Left hindlimb (tissue), 1 donor: ENCODE measurements at places on chromosomes 3 and 15.

DNA sequence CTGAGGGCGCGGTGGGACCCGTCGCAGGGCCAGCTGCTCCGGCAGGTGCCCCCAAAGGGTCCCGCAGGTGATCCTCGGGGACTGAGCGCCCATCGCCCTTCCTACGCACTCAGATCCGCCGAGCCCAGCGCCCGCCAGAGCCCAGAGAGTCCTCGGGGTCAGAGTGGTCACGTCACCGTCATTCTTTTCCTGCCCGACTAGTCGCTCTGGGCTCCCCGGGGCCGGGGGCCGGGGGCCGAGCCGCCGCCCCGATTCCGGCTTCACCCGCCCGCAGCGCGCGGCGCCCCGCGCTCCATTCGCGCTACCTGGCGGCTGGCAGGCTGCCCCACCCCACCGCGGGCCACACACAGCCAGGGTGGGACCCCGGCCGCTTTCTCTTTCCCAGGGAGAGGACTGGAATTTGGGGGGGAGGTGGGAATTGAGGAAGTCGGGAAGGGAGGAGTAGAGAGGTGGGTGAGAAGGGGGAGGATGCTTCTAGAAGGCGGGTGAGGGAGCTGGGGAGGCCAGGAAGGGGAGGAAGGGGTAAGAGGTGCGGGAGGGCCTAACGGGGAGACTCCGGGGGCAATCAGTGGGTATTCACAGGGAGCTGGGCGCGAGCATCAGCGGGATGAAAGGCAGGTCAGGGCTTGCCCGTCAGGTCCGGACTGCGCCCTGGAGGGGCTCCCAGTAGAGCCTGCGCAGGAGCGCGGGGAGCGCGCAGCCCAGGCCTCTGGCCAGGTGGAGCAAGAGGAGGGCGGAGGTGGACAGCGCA is 36.1 kb upstream of the EPHB3 start:
- no peak for DNase-seq

- DNase-seq = peak; percentile 97
These were observed at the start of gene APPL1 for GRCh38 chr3:57227204-57227929. APPL1 (plus strand) TSS chr3:57227729; CDS start chr3:57227884, 155 bp downstream.

- no peak for DNase-seq
These were observed 115.6 kb downstream of the ADAMTSL3 start for GRCh38 chr15:83769411-83769999.

DNA sequence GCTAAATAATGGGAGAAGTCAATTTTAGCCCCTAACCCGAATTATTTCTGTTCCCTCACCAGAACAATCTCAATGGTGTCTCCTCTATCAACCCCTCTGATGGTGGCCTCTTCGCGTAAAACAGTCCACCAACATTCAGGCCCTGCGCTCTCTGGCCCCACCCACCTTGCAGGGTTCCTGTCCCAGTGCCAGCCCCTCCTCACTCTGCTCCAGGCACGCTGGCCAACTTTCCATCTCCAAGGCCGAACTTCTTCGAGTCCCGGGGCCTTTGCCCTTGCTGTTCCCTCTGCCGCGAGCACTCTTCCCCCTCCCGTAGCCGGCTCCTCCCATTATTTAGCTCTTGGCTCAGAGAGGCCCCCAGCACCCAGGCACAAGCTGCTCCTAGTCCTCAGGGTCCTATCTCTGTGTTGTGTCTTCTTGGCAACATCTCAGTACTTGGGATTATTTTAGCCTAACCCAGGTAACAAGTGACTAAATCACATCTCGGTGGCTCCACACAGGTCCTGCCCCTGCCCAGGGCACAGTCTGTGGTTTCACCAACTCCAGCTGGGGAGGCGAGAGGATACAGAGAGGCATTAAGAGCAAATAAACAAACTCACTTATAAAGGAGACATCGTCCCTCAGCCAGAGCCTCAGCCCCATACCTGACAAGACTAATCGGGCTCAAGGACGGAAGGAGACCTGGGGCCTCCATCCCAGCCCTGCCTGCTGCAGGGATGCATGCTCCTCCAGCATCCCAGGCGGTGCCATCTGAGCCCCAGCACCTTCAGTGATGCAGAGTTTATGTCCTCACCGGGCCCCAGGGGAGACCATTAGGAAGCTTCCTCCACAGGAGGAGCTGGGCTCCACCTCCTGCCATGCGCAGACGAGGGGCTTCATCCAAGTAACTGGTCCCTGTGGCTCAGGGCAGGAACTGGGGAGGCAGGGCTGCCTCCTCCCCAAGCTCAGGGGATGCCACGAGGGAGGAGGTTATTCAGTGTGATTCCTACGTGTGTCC is 19.7 kb upstream of the IQSEC1 start:
- DNase-seq = no peak

- no peak for DNase-seq
These were observed 33.2 kb upstream of the NR2C2 start for GRCh38 chr3:14913926-14914778.

DNA sequence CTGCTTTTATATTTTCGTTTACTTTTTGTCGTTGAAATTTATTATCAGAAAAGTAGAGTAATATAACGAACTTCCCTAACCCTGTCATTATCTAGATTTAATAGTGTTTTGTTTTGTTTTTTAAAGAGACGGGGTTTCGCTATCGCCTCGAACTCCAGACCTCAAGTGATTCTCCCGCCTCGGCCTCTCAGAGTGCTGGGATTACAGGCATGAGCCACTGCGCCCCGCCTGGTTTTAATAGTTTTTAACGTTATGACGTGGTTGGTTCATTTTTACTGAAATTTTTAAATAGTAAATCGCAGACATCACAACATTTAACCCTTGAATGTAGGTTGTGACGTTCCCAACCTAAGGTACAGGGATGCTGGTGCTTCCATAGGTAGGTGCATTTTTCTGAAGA is 1.0 kb downstream of the NGRN start:
- no peak for DNase-seq

GRCh38 chr3:57652203-57652602 is 40.7 kb downstream of the DENND6A start:
- DNase-seq = no peak

GRCh38 chr3:58963928-58964503 is 85.8 kb downstream of the CFAP20DC start:
- DNase-seq = no peak

DNA sequence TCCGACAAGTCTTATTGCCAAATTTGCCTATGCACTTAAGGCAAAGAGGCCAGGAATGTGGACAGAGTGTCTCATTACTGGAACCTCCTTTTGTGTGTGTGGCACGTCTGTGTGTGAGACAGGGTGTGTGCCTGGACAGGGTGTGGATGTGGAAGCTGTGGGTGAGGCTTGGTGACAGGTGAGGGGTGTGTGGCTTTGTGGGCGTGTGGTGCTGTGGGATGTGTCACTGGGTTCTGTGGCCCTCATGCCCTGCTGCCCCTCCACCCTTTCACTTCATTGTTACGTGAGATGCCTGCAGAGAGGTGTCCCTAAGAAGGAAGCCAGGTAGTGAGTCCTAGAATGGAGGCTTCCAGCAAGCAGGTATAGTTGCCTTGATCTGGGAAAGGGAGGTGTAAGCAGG is 244.0 kb upstream of the CHRNA7 start:
- no peak for DNase-seq

DNA sequence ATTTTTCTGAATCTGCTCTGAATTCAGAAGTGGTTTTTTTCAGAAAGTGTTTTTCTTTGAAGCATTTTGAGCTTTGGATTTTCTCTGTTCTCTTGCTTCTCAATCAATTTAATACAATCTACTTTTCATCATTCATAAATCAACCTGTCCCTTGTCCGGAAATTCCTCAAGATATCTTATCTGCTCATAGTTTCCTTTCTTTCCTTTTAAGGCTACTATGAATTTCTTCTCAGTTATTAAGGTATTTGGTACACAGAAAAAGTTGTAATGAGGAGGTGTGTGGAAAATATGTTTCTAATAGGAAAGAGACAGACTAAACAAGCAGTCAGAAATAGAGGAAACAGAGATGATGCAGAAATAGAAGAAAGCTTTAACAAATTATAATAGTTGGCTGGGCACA is 14.4 kb downstream of the CGGBP1 start:
- DNase-seq = no peak

- DNase-seq = no peak
These were observed 80.4 kb upstream of the SLC6A6 start for GRCh38 chr3:14322001-14322400.

DNA sequence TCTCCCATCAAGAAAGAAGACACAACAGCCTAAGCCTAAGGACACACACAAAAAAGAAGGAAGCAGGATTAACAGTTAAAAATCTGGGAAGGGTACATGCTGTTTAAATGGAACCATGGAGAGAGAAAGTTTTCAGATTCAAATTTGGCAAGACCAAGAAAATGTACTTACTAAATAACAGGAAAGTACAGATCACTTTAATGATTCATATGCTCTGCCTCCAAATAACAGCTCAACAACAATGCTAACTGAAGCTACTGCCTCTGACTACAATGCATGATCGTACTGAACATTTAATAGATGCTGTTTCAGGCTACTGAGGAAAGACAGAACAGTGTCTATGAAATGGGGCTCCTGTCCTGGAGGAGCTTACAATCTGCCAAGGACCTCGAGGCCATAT is 8.4 kb upstream of the NMB start:
- no peak for DNase-seq

DNA sequence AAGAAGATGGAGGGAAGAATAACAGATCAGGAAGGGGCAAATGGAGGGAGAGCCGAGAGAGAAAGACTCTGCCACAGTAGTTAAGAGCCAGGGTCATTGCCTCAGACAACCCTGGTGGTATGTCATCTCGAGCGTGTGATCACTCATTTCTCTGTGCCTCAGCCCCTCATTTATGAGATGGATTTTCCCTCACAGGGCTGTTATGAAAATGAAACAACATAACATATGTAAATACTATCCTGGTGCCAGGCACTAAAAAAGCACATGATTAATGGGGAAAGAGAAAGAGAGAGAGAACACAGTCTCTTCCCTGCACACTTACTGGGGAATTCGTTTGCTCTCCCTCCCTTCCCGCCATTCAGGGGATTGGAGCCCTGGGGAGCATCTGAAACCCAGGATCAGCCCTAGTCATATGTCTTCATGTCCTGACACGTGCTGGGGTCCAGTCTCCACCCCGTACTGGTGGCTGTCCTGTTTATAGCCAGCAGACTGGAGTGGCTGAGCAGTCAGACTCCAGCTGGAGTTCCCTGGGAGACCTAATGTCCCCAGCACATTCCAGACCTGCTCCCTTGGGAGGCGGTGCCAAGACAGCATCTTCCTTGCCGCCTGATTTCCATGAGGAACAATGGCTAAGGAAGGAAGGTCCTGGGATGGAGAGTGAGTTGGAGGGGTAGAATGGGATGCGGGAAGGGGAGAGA is 14.7 kb upstream of the AMOTL2 start:
- no peak for DNase-seq

- no peak for DNase-seq
These were observed 112.9 kb downstream of the CORO2B start for GRCh38 chr15:68691705-68692104.

DNA sequence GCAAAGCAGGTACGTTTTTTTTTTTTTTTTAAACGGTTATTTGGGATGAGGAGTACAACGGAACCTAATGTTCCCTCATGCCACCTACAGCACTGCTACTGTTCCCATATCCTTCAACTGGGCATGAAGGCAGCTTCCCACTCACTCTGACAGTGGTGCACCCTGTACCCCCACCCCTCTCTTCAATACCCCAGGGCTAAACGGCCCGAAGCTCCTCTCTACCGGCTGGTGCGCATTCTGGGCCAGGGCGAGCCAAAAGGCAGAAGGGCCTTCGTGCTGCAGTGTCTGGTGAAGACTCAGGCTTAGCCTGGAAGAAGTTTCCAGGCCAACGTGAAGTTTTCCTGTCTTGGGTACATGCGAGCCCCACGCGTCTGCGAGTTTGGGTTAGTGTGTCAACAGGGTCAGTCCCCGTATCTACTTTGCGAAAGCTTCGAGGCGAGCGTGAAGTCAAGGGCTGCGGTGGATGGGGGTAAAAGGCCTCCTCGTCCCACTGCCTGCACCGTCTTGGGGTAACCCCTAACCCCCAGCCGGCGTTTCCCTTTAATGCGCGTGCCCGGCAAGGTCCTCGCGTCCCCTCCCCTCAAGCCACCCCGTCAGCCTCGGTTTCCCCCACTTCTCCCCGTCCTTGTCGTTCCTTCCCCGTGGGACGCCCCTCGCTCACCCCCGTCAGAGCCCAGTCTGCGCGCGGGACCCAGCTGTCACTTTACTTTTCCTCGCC is 765 bp upstream of the UBE2E2 start:
- no peak for DNase-seq

GRCh38 chr3:104564045-104564643 is 802.6 kb upstream of the ALCAM start:
- no peak for DNase-seq

DNA sequence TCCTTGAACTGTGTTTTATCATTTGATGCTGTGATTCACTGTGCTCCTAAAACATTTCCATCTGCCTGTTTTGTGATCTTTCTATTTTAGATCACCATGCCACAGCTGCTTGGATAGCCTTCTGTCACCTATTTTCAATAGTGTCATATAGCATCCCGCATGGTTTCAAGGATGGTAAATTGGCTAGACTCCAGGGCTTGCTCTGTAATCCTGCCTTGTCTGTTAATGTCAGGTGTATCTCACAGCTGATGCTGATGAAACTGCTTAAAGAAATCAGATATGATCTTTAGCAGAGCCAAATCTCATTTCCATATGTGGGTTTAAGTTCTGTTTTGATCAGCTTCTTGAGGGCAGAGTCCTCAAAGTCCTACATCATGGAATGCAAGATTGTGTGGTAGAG is 182.2 kb downstream of the UBE2E2 start:
- no peak for DNase-seq

- no peak for DNase-seq
These were observed 275.0 kb downstream of the XXYLT1 start for GRCh38 chr3:194995922-194996321.

DNA sequence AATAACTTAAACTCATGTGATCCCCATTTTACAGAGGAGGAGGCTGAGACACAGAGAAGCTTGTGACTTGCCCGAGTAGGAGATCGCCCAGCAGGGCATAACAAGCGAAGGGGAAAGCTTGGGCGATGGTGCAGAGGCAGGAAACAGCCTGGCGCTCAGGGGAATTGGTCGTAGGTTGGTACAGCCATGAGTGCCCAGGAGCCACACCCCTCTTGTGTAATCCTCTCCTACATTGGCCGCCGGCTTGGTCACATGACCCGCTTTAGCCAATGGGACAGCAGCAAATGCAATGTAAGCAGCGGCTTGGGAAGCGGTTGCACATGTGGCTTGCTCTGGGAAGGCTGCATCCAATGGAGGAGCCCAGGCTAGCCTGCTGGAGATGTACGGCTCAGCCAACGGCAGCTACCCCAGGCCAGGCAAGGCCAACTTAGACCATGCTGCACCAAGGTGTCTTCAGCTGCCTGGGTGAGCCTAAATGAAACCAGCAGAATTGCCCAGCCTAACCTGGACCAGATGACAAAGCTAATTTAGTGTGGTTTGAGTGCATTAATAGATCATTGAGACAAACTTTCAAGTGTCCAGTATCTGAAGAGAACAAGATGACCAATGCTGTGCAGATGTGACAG is 50.3 kb upstream of the SLC6A6 start:
- no peak for DNase-seq
